HT-29 (cell line): ENCODE measurements at places on chromosomes 5 and 9. TPM values are rescaled to one million over a fixed set of nuclear protein-coding genes. Genes with fewer than 3 reads are reported as not detected.
A peak's percentile ranks its signal among the peaks of the same experiment; 100 is the strongest.

LCN15 gene
- 0.60 TPM in 1 of 2 replicates, not detected in the other for total RNA-seq

RMRP gene
- total RNA-seq: 23,916 and 27,637 TPM in 2 replicates

CXCL14 gene
- not detected in 2 replicates for total RNA-seq

IFNA1 gene
- not detected in 2 replicates for total RNA-seq

IFNK gene
- total RNA-seq: not detected in 2 replicates

ATP6V1G1 gene
- 61.1 and 71.3 TPM in 2 replicates for total RNA-seq

NOTCH1 gene
- 39.8 and 57.7 TPM in 2 replicates for total RNA-seq

GRCh38 chr5:56487528-56488115 lies 254.5 kb upstream of the ANKRD55 start:
- no peak for DNase-seq

DNA sequence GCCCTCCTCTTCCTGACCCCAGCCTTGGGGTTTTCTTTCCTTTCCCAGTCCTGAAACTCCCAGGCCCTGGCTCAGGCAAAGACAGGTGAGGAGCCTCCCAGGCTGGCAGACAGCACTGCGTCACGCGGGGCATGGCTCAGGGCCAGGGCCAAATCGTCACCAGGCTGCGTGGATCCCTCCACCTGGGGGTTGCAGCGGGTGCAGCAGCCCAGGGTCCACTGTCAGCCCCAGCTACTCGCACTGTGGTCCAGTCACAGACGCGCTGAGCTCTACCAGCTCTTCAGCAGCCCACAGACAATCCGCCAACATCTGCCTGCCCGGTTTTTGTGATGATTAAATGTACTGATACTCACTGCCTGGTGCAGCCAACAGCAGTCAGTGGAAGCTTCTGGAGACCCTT lies 12.1 kb downstream of the FAM78A start:
- DNase-seq: no peak

- no peak for DNase-seq
Measured at GRCh38 chr5:33341351-33341750, 99.4 kb upstream of the TARS1 start.

DNA sequence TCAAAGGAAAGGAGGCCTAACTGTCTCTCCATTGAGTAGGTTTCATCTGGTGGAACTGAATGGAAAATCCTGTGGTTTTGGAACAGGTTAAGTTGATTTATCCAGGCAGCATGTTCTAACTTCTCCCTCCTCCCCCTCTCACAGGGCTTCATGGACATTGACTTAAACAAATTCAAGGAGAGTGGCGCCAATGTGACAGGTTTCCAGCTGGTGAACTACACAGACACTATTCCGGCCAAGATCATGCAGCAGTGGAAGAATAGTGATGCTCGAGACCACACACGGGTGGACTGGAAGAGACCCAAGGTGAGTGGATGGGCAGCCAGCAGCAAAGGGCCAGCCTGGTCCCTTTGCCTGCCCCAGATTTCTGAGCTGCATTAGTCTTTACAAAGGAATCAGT lies 183.9 kb downstream of the GRIA1 start:
- no peak for DNase-seq

DNA sequence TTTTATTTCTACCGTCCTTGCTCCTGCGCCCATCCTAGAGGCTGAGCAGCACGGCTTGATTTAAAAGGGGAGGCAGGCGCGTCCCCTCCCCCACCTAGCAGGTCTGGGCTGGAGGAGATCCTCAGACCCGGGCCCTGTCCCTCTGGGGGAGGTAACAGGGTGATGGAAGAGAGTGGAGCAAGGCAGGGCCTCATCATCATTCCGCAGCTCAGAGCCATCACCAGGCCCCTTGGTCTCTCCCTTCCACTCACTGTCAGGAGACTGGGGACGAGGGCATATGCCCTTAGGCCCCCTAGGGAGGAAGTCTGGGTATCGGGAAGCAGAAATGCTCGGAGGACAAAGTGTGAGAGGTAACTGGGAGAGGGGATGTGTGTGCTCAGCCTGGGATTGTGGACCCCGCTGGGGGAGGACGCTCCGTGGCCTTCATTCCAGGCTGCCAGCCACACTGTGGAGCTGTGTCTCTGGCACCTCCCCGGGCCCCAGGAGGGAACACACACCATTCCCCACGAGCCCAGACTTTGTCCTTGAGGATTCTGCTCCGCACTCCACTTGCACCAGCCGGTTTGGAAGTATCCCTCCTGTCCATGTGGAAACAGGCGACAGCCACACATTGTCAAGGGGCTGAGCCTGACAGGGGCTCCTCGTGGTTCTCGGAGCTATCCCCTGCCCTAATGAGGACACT lies 761 bp downstream of the REEP2 start:
- DNase-seq: no peak

DNA sequence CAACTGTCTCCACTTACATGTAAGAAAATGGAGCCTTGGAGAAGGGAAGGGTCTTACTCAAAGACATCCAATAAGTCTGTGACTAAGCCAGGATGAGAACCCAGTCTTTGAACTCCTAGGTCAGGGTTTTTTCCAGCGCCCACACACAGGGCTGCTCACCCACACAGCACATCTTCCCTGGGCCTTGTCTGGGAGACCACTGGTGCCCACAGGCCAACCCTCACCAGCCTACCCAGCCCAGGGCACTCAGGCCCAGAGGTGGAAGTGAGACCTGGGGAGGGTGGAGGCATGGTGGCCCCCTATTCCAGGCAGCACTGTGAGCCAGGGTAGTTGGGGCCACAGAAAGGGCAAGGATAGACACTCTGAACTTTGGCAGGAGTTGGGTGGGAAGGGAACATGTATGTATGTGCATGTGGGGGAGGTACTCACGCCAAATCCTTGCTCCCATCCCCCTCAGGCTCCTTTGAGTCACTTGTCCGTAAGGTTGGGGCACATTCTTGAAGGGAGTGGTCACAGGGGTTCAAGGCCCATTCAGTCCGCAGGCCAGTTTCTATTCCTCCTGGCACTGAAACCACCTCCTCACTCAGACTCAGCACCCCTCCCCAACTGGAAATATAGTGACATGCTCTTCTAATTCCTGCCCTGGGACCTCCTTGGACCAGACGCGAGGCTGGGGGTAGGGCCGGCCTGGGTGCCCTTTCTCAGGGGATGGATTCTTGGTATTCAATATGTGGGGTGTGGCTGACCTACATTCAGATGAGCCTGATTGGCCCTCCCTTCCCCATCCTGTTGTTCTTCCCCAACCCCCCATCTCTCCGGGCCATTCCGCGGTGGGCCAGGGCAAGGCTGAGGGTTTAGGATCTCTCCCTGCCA lies 2.9 kb upstream of the SLC4A9 start:
- no peak for DNase-seq

- peak; percentile 89 for DNase-seq
Measured at GRCh38 chr5:157743163-157744050, at the start of gene LSM11. LSM11 (plus strand) TSS chr5:157743712; CDS start chr5:157743751, 39 bp downstream.

GRCh38 chr9:68912561-68912960 lies 101.4 kb downstream of the PRKACG start:
- DNase-seq: no peak

DNA sequence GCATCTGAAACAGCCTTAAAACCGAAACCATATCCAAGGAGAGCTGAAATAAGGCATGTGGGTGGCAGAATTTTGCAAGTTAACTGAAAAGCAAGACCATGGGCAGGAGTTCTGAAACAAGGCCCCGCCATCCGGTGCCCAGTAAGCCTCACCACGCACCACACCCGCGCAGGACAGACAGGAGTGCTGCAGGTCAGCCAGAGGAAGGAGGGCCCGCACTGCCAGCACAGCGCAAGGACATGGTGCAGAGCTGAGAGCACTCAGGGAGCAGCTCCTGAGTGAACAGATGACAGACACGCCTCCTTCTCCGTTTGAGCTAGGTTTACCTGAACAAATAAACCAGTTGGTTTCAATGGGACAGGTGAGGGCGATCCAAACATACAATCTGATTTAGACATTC lies 16.5 kb upstream of the ISCA1 start:
- no peak for DNase-seq

DNA sequence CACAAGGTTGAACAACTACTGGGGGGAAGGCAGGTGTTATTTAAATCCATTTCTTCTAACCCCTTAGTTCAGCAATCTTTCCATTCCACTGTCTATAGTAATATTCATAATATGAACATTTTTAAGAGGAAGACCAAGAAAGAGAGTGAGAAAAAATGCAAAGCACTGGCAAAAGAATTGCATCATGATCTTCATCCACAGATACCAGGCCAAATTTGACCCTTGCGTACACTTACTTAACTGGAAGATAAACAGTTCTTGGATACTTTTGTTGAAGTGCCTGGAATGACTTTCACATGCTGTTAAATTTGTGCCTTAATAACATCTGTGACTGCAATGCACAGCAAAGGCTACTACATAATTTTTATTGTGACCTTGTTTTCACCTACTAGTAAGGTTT lies 1.8 kb downstream of the PFDN1 start:
- DNase-seq: no peak
